ENCODE measurements at places on chromosomes 6 and 20.

- DNase-seq: no peak
Measured at GRCh38 chr6:132919045-132919860, 104.9 kb downstream of the RPS12 start.

DNA sequence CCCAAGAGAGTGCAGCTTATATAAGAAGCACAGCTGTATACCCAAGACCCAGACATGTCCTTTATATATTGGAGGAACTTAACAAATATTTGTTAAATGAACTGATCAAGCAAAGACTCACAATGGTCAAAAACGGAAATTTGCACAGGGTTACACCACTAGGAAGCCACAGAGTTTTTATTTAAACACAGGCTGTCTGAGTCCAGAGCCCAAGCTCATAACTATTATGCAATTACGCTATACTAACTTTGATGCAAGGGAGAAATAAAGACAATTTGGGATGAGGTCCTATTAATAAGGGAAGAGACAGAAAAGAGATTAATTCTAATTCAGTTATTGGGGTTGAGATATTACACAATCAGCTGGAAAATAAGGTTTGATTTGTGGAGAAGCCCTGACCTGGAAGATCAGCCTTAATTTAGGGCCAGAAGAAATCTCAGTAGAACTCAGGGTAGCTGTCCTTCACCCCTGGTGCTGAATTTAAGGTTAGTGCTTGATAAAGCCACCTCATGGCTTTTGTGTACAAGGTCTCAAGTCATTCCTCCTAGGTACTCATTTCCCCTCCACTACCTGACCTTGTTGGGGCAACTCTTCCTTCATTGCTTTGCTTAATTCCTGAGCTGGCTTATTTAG, 10.5 kb upstream of the ZNF334 start:
- no peak for DNase-seq

DNA sequence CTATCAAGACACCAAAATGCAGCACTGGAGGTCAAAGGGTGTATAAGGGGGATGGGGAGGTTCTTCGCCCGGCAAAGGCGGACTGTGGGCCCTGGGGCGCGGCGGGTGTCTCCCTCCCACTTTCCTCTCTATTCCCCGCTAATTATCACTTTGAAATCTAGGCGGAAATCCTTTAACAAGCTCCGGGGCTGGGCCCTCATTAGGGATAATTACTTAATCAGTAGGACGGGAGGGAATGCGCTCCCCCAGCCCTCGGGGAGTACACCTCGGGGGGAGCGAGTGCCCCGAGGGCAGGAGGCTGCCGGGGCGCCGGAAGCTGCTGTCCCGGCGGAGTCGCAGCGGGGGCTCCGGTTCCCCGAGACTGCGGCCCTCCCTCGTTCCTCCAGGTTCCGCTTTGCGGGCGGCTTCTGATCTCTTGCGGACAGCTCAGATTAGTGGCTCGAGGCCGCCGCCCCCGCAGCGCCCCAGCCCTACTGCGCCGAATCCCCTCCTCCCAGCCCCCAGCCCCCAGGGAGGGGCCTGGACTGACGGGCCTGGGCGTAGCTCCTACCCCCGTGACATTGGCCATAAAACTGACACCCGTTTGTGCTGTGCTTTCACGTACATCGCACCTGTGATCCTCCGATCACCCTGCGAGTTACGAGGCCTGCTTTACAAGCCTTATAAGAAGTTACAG, 14.7 kb downstream of the MUCL3 start:
- peak; percentile 44 for DNase-seq

DNA sequence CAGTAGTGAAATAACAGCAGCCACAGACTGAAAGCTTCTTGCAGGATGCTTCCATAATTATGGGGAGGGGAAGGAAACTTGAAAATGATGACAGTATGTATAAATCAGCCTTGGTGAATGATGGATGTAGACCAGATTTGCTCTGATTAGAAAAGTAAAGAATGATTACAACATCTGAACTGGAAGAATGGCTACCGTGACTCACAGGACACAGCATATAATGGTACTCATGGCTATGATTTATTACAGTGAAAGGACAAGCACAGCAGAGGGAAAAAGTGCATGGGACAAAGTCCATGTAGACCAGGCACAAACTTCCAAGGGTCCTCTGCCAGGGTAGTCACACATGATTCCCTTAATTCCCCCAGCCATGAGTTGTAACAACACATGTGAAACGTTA, 70.7 kb upstream of the POPDC3 start:
- DNase-seq: no peak

GRCh38 chr20:34110745-34111641, 1.1 kb downstream of the EIF2S2 start:
- peak; percentile 63 for DNase-seq

- no peak for DNase-seq
Measured at GRCh38 chr6:70763754-70764510, 96.2 kb downstream of the SMAP1 start.

DNA sequence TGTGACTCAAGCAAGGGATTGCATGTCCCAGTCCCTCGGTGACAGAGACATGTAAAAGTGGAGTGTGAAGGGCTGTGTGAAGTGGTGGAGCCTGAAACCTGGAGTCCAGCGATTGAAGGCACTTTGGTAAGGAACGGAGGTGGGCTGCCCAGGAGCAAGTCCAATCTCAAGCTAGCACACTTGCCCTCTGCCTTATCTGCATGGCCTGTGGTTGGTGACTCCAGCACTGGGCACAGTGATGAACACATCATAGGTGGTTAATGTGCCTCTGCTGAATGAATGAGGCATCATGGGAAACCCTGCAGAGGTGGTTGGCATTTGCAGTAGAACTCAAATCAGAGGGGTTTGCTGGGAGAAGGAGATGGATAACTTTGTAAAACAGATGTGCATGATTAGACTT, 14.9 kb upstream of the ULBP3 start:
- no peak for DNase-seq
